ENCODE measurements at places on chromosomes 12 and 14.

GRCh38 chr12:53612978-53613377 is 13.2 kb downstream of the ATF7 start:
- DNase-seq: no peak

GRCh38 chr12:2494486-2495192 is 300.1 kb upstream of the FKBP4 start:
- no peak for DNase-seq

- DNase-seq: no peak
Measured at GRCh38 chr12:119808441-119808840, 68.7 kb downstream of the CIT start.

- no peak for DNase-seq
Measured at GRCh38 chr12:104687823-104688573, 231.2 kb downstream of the CHST11 start.

- DNase-seq: no peak
Measured at GRCh38 chr14:94380225-94381148, 7.9 kb downstream of the SERPINA1 start.

DNA sequence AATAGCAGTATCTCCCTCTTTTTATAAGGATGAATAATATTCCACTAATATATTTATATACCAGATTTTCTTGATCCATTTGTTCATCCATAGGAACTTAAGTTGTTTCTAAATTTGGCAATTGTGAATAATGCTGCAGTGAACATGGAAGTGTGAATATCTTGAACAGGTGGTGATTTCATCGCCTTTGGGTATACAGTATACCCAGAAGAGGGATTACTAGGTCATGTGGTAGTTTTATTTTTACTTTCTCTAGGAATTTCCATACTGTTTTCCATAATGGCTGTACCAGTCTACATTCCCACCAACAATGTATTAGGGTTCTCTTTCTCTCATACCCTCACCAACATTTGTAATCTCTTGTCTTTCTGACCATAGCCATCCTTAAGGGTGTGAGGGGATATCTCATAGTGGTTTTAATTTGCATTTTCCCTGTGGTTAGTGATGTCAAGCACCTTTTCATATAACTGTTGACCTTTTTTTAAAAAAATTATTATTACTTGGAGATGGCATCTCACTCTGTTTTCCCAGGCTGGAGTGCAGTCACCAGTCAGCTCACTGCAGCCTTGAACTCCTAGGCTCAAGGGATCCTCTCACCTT is 20.5 kb downstream of the PPHLN1 start:
- no peak for DNase-seq

DNA sequence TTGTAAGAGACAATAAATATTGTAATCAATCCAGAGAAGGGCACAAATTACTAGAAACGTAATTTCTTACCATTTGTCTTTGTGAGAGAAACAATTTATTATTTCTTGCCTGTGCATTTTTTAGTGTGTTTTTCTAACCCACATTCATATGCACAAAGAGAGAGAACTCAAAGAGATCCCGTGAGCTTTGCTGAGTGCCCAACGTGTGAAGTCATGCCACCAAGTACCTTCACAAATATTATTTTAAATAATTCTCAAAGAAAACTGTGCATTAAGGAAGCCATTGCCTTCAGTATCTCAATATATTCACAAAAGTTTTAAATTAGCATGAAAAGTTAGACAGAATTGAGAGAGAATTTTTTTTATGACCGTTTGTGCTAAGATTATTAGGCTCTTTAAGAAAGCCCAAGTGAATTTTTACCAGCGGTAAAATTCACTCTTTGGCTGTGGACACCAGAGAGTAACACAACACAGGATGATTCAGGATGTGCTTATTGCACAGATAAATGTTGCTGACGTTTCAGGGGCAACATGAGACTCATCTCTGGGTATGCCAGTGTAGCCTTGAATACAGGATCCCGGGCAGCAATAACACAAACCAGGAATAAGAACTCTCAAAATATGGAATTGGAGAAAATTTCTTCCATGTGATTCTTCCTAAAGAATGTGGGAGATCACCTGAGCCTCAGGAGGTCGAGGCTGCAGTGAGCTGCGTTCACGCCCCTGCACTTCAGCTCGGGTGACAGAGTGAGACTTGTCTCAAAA is 2.9 kb downstream of the ARHGDIB start:
- no peak for DNase-seq

GRCh38 chr12:57227315-57228115 is 2.0 kb upstream of the SHMT2 start:
- DNase-seq: no peak

GRCh38 chr12:129532707-129533499 is 370.9 kb downstream of the TMEM132D start:
- no peak for DNase-seq

DNA sequence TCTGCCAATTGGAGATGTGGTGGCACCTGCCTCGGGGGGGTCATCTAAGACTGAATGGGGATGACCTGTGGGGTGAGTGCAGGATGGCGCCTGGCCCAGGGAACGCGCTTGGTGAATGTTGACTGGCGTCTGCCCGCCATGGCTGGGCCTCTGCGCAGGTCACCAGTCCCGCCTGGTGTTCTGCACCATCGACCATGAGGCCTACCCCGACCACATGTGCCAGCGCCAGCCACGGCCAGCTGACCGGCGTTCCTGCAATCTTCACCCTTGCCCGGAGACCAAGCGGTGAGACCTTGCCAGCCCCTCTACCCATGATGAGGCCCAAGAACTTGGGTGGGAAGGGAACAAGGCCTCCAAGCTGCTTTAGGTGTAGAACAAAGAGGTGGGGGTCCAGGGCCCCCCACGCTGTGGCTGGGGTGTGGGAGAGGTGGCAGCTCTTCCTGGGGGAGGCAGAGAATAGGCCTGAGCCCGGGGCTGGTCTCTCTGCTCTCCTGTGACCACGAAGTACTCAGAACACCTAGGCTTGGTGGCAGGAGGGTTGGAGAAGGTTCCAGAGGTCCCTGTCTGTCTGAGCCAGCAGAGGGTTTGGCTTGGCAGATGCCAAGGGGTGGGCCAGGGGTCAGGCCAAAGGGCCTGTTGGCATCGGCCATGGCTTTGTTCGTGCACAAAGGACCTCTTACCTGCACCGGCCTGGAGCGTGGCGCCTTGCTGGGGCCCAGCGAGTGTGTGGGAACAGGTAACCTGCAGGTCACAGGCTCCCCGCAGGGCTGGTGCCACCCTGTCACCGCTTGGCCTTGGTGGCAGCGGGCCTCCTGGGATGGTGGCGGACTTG is 15.4 kb downstream of the PAPLN start:
- no peak for DNase-seq

- no peak for DNase-seq
Measured at GRCh38 chr12:49273726-49274395, 9.0 kb downstream of the TUBA1C start.

DNA sequence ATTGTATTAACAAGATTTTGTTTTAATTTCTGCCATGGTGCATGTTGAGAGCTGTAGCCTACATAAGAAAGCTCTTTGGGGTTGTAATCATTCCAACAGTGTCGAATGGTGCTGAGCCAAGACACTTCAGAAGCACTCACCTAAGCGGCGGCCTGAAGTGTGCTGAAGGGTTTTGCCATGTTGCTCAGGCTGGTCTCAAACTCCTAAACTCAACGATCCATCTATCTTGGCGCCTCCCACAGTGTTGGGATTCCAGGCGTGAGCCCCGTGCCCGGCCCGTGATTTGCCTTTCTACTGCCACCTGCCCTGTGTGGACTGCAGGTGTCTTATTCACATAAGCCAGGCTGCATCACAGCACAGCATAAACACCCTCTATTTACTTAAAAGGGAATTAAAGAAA is 48.9 kb downstream of the AMN start:
- DNase-seq: no peak

DNA sequence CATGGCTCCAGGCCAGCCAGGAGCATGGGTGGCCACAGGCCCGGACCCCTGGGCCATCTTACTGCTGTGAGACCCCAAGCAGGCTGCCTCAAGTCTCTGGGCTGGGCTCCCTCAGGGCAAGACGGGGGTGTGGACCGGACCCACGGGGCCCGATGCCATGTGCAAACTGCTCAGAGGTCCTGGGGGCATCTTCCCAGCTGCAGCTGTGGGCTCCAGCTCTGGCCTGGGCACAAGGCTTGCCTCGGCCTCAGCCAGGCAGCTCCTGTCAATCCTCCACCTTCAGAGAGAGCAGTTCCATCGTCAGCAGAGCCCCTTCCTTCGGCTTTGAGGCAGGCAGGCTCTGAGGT is 12.4 kb upstream of the GPR132 start:
- DNase-seq: no peak

- DNase-seq: no peak
Measured at GRCh38 chr14:95585953-95586620, 51.2 kb downstream of the GLRX5 start.

DNA sequence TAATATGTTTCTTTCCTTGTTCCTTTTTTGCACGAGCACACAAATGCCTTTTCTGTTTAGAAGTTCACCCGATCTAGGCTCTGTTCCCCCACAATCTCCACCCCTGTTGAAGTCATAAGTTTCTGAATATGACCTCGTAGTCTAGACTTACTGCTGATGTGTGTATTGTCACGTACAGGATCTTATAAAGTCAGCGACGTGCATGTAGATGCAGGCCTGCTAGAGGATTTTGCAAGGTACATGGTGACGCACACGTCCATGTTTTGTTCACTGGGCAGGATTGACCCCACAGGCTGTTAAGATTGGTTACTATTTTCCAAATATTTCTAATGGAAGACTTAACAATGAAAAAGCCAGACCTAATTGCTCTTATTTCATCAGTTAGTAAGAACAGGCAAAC is 46.2 kb upstream of the CCDC91 start:
- DNase-seq: no peak

DNA sequence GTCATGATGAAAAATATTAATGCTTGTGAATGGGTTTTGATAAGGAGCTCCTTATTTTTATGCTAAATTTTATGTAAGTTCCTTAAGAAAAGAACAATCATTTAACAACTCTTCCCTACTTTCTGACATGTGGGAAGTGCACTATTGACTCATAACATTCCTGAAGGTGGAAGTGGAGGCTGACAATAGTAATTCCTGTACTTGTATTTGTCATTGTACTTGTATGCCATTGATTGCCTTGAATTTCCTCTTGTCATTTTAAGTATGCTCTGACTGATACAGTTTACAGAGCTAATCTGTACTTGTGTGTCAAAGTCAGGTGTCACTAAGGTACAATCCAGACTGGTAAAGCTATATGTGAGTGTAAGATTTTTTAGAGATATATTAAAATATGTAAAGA is 440.0 kb downstream of the SLC16A7 start:
- DNase-seq: no peak

GRCh38 chr14:77108753-77109152 is 10.7 kb downstream of the CIPC start:
- no peak for DNase-seq

DNA sequence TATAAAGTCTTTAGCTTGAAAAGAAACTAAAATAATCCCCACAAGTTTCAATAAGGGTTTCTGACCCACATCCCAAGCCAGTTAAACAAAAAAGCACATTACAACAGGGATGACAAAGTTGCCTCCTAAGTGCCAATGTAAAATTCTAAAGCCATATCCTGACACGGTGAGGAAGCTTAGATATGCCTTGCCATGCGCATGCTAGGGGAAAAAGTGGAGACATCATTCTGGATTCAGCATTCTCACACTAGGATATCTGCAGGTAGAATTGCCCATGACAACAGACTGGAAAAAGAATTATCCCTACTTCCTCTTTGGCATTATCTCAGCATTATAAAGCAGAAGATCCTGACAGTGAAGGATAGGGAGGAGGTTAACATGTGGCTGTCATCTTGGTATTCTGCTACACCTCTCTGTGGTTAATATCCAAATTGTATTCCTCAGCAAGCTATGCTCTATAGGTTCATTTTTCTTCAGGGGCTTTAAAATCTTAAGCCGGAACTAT is 4.9 kb downstream of the DUSP6 start:
- DNase-seq: no peak

DNA sequence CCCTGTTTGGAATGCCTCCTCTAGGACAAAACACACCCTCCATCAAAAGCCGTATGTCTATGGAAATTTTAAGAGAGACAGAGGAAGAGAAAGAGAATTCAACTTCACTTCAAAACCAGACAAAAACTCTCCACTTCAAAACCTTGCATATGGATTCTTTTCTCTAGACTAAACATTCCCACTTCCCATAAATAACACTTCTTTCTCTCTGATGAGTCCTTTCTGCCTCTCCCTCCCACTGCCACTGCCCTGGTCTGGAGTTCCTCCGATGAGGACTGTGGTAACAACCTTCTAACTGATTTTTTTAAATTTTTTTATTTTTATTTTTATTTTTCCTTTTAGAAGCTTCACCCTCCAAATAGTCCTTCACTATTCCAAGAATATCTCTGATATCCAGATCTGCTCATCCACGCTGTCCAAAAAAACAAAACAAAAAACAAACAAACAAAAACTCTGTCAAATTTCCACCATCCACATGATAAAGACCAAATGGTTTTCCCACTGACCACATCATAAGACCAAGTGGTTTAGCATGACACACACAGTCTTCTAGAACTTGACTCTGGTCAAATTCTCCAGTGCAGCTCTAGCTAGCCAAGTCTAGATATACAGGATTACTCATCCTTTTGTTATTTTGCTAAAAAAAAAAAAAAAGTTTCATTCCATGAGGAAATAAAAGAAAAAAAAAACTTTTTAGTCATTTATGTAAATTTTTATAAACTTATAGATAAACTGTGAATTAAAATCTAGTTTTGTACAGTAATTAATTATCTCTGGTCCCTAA is 256.0 kb downstream of the PPFIA2 start:
- no peak for DNase-seq

DNA sequence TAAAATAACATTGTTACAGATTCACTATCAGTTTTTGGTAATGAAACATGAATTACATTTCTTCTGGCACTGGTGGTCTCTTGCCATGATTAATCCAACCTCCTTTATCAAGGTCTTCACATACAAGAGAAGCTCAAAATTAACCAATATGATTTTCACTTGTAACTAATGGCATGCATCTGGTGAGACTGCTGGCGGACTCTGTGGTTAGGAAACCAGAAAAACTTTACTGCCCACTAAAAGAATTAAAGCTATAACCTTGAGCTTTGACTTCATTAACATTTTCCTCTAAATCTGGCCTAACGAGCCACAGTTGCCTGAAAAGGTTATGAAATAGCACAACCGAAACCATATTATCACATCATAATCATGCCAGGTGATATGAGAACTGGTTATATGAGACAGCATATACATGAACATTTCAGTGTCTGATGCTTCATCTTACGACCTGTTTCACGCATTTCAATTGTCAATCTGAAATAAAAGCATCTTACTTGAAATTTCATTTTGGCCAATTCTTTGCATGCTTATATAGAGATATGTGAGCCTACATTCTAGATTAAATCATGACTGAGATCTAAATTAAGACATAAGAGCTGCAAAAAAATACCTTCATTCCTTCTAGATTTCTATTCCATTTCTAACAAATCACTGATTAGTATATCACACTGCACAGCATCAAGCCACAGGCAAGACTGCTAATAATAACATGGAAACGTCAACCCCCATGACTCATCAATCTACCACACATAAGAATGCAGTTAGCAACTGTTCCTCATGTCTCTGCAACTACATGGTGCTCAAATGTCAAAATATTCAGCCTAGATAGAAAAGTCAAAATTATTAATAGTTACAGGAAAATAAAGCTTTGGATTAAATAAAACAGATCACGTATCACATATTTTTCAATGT is 89.3 kb downstream of the OSBPL8 start:
- no peak for DNase-seq

GRCh38 chr12:104504146-104504545 is 47.4 kb downstream of the CHST11 start:
- no peak for DNase-seq
